ENCODE measurements at places on chromosomes 16 and 17.

DNA sequence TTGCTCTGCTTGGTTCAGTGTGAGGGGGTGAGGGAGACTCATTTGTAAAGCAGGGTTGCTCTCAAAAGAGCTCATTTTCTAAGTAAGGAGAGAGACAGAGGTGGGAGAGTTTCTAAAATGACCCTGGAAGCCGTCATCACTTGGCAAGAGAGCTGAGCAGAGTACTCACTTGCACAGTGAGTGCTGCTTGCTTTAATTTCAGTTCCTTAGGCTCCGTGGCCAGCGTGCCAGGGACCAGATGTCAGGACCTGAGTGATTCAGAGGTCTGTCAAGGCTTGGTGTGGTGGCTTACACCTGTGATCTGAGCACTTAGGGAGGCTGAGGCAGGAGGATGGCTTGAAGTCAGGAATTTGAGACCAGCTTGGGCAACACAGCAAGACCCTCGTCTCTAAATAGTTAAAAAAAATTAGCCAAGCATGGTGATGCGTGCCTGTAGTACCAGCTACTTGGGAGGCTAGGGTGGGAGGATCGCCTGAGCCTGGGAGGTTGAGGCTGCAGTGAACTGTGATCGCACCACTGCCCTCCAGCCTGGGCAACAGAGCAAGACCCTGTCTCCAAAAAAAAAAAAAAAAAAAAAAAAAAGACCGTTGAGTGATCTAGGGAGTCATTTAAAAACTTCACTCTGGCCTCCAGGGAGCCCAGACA, 10.7 kb downstream of the ZNF205 start:
- no peak for DNase-seq

DNA sequence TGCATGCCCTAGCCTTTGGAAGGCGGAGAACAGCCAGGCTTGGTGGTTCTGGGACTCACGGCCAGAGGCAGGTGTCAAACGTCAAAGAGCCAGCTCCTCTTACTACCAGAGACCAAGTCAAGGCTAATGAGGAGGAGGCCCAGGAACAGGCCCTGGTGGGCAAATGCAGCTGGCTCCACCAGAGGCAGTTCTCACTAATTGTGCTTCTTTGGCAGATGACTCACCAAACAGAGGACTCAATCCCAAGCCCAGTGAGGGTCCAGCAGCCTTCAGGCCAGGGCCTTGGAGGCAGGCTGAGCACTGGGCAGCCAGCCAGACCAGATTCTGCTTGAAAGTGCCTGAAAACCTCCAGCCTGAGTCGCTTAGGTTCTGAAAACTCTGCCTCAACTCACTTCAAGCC, 336.5 kb upstream of the CDH5 start:
- DNase-seq = no peak

GRCh38 chr17:65243838-65244625, 106.9 kb downstream of the RGS9 start:
- DNase-seq = no peak

DNA sequence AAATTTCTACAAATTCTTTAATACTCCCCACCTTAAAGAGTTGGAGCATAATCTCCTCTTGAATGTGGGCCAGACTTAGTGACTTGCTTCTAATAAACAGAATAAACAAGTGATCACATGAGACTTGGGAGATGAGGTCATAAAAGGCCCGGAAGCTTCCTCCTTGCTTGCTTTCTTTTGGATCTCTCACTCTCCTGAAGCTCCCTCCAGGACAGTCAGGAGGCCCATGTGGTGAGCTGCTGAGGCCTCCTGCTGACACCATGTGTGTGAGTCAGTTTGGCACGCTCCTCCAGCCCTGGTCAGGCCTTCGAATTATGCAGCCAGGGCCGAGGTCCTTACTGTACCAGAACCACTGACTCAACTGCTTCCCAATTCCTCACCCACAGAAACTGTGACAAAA, 53.2 kb downstream of the NDEL1 start:
- no peak for DNase-seq

DNA sequence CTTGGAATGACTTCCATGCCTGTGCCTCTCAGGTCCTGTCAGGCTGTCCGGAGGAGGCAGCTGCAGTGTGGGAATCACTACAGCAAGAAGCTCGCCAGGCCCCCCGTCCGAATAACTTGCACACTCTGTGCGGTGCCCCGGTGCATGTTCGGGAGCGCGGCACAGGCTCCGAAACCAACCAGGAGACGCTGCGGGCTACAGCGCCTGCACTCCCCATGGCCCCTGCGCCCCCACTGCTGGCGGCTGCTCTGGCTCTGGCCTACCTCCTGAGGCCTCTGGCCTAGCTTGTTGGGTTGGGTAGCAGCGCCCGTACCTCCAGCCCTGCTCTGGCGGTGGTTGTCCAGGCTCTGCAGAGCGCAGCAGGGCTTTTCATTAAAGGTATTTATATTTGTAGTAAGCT, 1.3 kb downstream of the NRN1L start:
- no peak for DNase-seq

DNA sequence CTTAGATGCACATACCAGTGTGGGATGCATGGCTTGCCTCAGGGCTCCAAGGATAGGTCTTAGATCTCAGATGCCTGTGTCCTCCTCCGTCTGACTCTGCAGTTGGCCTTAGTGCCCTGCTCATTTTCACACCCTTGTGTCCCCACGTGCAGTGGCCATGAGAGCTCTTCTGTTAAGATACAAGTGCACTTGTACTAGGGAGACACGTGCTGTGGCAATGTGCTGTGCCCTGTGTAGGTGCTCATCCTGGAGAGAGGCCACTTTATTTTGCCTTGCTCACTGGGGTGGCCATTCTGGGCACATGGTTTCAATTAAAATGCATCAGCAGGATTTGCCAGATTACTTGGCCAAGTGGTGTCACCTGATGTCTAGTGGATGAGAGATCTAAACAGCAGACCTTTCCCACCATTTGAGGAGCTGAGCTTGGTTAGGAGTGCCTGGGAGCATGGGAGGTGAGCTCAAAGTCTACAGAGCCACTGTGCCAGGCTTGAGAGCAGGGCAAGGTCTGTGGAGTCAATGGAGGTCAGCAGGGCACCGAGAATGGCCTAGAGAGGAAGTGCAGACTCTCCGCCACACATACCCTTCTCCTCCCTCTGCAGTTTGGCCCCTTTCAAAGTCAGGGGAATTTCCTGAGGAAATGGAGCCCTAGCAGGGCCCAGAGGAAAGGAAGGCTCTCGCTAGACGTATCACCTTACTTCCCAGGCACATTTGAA, 25.2 kb upstream of the SMPD3 start:
- no peak for DNase-seq

GRCh38 chr17:68961214-68961882, 6.2 kb upstream of the ABCA8 start:
- no peak for DNase-seq

GRCh38 chr17:20284022-20284421, 183.3 kb downstream of the LGALS9B start:
- DNase-seq = no peak

GRCh38 chr16:30121741-30122571, 1.1 kb downstream of the MAPK3 start:
- no peak for DNase-seq

DNA sequence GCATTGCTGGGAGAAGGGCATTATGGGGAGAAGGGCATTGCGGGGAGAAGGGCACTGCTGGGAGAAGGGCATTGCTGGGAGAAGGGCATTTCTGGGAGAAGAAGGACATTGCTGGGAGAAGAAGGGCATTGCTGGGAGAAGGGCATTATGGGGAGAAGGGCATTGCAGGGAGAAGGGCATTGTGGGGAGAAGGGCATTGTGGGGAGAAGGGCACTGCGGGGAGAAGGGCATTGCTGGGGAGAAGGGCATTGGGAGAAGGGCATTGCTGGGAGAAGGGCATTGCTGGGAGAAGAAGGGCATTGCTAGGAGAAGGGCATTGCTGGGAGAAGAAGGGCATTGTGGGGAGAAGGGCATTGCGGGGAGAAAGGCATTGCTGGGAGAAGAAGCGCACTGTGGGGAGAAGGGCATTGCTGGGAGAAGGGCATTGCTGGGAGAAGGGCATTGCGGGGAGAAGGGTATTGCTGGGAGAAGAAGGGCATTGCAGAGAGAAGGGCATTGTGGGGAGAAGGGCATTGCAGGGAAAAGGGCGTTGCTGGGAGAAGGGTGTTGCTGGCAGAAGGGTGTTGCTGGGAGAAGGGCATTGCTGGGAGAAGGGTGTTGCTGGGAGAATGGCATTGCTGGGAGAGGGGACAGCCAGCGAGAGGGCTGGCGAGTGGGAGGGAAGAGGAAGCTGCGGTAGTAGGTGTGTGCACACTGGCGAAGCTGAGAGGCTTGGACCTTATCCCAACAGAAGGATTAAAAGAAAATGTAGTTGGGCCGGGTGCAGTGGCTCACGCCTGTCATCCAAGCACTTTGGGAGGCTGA, 4.6 kb upstream of the PYDC1 start:
- DNase-seq = no peak

DNA sequence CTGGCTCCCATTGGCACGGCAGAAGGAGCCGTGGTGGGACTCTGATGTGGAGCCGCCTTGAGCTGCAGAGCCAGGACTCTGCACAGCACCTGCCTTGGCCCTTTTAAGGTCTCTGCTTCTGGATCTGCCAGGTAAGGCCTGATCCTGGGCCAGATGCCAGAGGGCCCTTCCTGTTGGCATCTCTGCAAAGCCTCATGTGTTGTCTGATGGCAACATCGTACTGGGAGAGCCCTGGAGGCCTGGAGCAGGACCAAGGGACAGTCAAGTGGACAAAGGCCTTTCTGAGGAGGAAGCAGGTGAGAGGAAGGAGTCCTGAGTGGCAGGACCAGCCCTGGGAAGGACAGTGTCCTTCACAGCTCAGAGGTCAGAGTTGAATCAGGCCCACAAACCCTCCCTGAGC, 26.1 kb downstream of the SOCS1 start:
- DNase-seq = no peak

DNA sequence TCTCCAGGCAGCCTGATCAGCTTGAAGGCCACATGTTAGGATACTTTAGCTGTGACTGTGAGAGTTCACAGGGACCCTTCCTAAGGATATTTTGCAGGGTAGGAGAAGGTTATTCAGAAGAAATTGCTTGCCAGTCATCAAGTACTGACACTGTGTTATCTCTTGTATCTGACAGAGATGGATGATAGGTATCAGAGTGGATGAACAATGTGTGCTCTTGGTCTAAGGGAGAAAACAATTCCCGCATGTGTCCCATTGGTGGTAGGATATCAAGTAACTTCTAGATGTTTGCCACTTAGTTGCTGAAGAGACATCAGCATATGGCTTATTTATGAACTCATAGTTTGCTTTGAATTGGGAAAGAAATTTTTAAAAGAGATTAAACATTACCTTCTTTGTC, 219.3 kb downstream of the SPECC1 start:
- DNase-seq = no peak

GRCh38 chr17:7019367-7019766, 3.5 kb upstream of the BCL6B start:
- no peak for DNase-seq

DNA sequence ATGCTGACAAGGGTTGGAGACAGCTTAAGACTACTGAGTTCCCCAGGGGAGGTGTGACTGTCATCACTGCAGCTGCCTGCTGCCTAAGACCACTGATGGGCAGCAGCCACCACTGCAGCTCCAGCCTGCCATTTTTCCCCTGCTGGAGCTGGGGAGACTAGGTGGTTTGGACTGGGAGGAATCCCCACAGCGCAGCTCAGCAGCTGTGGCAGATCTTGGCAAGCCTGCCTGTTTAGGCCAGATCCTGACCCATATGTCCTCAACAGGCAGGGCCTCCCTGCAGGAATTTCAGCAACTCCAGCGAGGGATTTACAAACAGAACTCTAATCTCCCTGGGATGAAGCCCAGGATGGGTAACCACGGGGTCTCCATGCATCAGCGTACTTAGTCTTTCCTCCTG, 356.4 kb upstream of the TOM1L1 start:
- no peak for DNase-seq

GRCh38 chr16:52494621-52495020, 52.3 kb downstream of the TOX3 start:
- no peak for DNase-seq

- DNase-seq = no peak
Measured at GRCh38 chr16:85256190-85256739, 144.0 kb upstream of the CIBAR2 start.

GRCh38 chr17:15918261-15918660, 26.7 kb upstream of the ADORA2B start:
- no peak for DNase-seq

DNA sequence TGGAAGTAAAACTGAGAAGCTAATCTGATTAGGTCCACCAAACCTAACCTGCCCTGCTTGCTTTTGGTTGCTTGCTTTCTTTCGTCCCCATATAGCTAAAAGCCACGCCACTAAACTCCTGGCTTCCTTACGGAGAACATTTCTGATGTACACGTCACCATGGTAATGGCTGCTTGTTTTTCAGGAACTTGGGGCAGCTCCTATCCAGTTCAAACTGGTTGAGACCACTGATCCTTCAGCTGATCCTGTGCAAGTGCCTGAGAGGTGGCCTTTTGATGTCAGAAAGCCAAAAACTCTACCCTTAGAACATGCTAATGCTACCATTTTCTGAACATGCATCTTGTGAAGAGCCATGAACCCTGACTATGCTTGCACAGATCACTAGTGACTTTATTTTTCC, 14.4 kb upstream of the DHRS7C start:
- DNase-seq = no peak

DNA sequence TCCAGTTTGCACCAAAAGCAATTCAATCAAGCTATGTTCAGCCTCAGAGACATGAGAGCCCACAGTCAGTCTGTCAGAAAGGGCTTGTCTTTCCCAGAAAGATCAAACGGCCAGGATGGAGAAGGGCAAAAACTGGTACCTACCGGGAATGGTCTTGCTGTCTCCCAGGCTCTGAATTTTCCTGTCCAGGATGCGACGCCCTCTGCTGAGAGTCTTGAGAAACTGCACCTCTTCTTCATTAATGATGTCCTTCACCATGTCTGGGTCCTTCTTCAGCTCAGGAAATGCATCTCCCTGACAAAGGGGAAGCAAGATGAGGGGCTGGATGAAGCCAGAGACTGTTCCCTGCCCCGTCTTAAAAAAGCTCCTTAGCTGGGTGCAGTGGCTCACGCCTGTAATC, 15.8 kb upstream of the EXOSC6 start:
- no peak for DNase-seq

- no peak for DNase-seq
Measured at GRCh38 chr16:88888461-88889387, 22.3 kb upstream of the PABPN1L start.

- DNase-seq = no peak
Measured at GRCh38 chr17:21392266-21392665, 16.1 kb downstream of the KCNJ12 start.

- no peak for DNase-seq
Measured at GRCh38 chr17:6380915-6381438, 53.9 kb downstream of the AIPL1 start.

Data from forelimb muscle (tissue), 1 donor.